ENCODE measurements at places on chromosomes 16 and 17. TPM values are rescaled to one million over a fixed set of nuclear protein-coding genes. Genes with fewer than 3 reads are reported as not detected.

DNA sequence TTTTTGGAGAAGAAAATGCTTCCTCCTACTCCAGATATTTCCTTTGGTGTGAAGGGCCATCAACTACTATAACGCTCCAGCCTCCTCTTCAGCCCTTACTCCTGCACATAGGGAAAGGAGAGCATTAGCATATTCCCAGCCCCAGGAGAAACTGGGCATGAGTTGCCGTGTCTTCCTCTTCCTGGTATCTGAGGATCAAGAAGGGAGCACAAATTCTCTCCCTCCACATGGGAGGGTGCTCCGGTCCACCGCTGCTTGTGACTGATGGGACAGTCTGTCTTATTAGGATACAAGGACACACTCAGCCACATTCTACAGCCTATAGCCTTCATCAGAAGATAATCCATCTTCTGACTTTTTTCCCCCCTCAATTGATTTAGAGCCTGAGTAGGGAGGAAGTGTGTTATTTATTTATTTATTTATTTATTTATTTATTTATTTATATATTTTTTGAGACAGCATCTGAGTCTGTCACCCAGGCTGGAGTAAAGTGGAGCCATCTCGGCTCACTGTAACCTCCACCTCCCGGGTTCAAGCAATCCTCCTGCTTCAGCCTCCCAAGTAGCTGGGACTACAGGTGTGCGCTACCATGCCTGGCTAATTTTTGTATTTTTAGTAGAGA lies 16.6 kb upstream of the CYB5B start:
- DNase-seq = no peak

DNA sequence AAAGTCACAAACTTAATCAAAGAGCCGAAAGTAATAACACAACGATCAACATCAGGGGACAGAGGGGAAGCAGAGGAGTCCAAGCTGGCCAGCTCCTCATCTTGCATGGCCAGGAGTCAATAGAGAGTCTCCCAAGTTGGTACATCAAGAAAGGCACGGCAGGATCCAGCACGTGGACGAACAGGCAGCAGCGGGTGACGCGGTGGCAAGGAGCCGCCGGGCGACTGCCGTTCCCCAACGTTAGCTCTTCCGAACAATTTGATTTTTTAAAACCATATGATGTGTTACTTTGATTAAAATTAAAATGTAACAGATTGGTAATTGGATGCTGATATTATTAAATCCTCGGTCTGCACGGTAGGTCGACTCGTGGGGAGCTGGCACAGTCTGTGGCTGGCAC lies 81.8 kb upstream of the DOC2B start:
- no peak for DNase-seq

Gene SPSB3
- 52.6 TPM for polyA plus RNA-seq

GRCh38 chr17:6641247-6641863 lies 495 bp downstream of the TXNDC17 start:
- DNase-seq = no peak

DNA sequence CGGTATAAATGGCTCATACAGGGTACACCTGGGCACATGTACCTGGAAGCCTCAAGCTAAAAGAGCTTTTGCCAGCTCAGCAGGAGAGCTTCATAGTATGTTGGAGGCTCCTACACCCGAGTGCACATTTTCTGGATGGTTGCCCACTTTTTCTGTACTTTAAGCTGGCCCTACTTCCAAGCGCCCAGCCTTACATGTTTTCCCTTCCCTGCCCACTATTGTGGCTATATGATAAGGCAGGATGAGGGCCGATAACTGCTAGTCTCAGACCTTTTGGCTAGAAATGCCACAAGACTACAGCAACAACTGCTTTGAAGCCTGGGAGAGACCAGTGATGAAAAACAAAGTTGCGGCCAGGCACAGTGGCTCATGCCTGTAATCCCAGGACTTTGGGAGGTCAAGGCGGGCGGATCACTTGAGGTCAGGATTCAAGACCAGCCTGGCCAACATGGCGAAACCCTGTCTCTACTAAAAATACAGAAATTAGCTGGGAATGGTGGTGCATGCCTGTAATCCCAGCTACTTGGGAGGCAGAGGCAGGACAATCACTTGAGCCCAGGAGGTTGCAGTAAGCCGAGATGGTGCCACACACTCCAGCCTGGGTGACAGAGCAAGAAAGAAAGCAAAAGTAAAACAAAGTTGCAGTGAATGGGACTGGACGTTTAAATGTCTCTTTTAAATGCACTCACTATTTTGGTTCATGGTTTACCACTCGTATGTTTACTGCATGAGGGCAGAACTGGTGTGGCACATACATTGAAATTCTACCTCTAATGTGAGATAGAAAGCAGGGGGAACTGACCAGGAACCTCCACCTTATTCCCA lies 14.2 kb upstream of the MARCHF10 start:
- no peak for DNase-seq

DNA sequence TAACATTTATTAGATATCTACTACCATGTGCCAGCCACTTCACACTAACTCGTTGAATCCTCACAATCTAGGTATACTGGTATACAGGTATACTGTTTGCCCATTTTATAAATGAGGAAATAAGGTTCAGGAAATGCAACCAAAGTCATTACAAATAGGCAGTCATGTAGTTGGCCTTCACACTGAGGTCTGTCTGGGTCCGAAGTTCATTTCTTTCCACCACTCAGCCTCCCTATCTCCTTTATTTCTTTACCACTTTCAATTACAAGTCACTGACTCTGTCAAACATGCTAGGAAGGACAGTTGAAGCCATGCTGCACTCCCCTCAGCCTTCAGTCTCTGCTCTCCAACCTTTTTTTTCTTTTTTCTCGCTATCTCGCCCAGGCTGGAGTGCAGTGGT lies 20.7 kb upstream of the SIAH1 start:
- DNase-seq = no peak

Data from left renal cortex interstitium (tissue), 4 donors.